Tibial nerve (tissue), 4 donors: ENCODE measurements at places on chromosomes 2 and 18. TPM values are rescaled to one million over a fixed set of nuclear protein-coding genes. Genes with fewer than 3 reads are reported as not detected.

Gene CAPN14
- not detected for total RNA-seq

Gene EMILIN1
- total RNA-seq: 95.1 TPM

- no peak for DNase-seq
These were observed 88.0 kb upstream of the ZFP36L2 start for GRCh38 chr2:43314299-43314927.

- no peak for DNase-seq
These were observed 6.4 kb upstream of the NEUROD1 start for GRCh38 chr2:181686576-181687185.
